Mesenteric fat pad (tissue), 1 donor: ENCODE measurements at places on chromosomes 13 and 19. TPM values are rescaled to one million over a fixed set of nuclear protein-coding genes. Genes with fewer than 3 reads are reported as not detected.

- DNase-seq: no peak
Observed at GRCh38 chr13:89227356-89227755, 1556.2 kb downstream of the SLITRK5 start.

DNA sequence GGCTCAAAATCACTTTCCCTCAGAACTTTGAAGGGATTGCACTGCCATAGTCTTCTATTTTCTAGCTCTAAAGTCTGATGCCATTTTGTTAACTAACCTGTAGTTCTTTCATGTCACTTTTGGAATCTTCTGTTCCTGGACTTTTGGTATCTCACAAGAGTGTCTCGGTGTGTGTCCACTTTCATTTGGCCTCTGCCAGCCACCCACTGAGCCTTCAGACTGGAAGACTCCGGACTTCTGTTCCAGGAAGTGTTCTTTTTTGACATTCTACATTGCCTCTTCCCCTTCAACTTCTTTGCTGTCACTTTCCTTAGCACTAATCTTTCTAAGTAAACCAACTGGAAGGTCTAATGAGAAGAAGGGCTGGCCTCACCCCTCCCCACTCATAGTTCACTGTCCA lies 25.0 kb upstream of the LAMP1 start:
- no peak for DNase-seq

DNA sequence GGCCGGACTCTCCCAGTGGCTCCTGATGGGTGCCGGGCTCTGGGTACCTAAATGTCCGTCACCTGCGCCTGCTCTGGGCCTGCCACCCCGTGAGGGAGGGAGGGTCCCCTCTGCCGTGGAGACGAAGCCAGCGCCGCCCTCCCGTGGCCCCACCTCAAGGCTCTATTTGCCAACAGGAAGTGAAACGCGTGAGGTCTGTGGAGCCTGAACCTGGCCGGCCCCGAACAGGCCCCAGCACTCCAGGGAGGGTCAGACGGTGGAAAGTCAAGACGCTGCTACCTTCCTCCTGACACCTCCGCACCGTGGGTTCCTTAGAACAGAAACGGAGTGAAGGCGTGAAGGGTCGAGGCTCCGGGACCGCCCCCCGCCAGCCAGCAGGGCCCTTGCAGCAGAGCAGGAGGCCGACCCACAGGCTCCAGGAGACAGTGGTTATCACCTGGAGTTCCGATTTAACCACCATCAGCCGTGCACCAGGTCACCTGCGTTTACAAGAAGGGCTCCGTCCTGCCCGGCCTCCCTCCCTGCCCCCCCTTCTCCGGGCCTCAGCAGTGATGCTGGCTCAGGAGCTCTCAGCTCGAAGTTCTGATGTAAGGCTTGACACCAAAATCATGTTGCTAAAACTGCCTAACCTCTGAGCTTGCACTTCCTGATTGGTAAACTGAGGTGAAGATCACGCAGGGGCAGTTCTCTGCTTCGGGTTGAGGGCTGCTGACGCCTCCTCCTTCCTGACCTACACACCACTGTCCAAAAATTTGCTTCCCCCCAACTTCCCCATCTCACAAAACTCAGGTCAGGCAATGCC lies 50.9 kb upstream of the C13orf46 start:
- DNase-seq: no peak

- DNase-seq: no peak
Observed at GRCh38 chr19:543910-544608, at the start of gene GZMM. TSS of gene GZMM (plus strand) at chr19:544053. CDS start at chr19:544072, 19 bp downstream.

DNA sequence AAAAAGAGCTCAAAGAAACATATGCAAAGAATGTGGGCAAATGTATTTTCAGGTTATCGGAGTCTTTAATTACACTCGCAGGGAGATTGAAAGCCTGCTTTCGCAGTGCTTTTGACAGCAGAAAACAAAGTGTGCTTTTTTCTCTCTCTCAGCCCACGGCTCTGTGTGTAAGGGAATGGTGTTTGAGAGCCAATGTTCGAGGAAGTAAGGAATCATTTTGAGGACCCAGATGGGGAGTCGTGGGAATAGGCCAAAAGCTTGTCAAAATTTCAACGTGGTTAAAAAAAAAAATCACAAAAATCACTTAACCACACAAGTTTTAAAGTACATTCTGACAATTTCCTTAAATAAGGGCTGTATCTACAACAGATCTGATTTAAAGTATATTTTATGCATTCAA lies 197.1 kb upstream of the IRS2 start:
- no peak for DNase-seq

GRCh38 chr19:54947381-54947780 lies at the start of gene NLRP7:
TSS of gene NLRP7 (minus strand) at chr19:54947530.
- DNase-seq: no peak

DNA sequence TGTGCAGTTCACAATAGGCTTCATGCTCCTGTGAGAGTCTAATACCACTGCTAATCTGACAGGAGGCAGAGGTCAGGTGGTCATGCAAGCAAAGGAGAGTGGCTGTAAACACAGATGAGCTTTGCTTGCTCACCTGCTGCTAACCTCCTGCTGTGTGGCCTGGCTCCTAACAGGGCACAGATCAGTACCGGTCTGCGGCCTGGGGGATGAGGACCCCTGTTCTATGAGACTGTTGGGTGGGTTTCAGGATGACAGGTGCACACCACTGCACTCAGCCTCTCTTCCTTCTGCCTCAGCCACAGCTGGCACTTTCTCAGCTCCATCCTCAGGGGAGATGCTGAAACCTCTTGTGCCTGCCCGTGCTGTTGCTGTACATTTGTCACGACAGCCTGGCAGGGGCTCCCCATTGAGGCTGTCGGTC lies 9.7 kb downstream of the CLEC4G start:
- DNase-seq: no peak

- no peak for DNase-seq
Observed at GRCh38 chr13:37383046-37383445, 215.5 kb downstream of the POSTN start.

DNA sequence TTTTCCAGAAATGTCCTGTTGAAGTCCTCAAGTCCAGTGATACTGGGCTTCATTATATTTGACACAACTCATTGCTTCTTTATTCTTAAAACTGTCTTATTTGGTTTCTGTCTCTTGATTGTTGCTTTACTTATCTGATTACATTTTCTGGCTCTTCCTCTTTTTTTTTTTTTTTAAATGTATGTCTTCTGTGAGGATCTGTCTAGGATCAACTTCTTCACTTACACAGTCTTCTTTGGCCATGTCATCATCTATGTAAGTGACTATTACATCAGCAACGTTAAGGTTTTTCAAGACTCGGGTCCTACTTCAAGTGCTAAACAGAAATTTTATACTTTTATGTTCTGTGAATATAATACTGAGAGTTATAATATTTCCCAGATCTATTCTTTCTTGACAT lies 162.1 kb downstream of the PDS5B start:
- DNase-seq: no peak

- DNase-seq: no peak
Observed at GRCh38 chr13:108734676-108735075, 105.3 kb downstream of the MYO16 start.

GRCh38 chr13:31224963-31225559 lies 25.3 kb downstream of the B3GLCT start:
- no peak for DNase-seq

DNA sequence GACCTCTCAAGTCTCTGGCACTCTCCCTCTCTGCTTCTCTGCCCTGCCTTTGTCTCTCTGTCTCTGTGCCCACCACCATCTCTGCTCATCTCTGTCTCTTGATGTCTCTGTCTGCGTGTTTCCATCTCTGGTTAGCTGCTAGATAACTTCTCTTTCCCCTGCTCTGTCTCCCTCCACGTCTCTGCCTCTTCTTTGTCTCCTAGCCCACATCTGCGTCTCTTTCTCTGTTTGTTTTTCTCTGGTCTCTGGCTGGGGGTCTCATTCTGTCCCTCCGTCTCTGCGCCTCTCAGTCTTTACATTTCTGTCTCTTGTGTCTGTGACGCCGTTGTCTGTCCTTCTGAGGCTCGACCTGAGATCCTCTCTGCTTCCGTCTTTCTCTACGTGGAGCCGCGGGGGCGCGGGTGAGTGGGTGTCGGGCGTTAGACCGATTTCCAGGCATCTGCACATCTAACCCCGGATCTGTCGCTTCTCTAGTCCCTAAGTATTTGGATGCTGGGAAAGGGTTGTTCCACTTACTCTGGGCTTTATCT lies 386 bp downstream of the GIPR start:
- no peak for DNase-seq

DNA sequence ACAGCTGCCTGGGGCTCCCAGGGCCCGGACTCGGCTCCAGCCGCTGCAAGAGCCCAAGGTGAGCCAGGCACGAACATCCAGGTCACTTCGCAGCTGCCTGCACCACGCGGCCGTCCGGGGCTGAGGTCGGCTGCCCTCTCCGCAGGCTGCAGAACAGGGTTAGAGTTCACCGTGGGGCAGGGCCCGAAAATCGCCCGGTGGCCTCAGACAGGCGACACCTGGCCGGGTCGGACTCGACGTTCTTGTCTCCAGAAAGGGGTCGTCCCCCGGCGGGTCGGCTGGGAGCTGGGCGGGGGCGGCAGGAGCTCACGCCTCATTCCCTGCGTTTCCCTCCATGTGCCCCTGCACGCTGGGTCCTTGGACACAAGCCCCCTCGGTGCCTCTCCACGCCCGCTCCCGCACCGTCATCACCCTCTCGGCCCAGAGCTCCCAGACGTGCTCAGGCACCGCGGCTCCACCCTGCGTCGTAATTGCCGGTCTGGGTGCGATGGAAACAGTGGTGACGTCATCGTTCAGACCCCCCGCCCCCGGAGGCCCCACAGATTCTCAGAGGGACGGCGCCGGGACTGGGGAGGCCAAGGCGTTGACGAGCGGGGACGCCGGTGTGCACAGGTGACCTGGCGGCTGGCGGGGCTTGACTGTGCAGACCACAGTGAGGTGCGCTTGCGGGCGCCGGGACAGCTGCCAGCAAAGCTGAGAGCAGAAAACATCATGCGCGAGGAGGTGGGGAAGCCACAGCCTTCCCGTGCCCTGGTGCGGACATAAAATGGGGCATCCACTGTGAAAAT lies 4.0 kb upstream of the GRIN3B start:
- DNase-seq: no peak

- no peak for DNase-seq
Observed at GRCh38 chr19:36771261-36772231, 1.1 kb downstream of the ZNF850 start.

GRCh38 chr19:23203841-23204344 lies 46.3 kb downstream of the ZNF724 start:
- no peak for DNase-seq

GRCh38 chr13:85709721-85710120 lies 89.5 kb downstream of the SLITRK6 start:
- no peak for DNase-seq

DNA sequence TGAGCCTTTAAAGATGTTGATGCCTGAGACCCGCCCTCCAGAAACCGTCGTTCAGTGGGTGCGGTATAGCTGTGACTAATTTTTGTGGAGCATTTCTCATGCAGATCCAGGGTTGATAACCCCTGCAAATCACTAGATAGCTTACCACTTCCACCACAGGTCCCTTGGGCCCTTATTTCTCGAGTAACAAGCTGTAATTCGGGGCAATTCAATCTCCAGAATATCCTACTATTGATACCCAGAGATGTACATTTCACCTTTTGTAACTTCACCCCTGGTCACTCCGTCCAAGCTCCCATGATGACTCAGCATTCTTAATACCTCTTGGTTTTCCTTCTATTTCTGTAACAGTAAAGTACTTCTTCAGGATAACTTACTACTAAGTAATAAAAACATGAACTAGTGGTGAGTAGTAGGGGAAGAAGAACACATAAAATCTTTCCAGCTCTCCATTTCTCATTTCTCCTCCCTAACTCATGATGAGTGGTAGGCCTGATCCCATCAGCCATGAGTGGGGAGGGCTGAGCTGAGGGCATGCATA lies 71.9 kb upstream of the UBL3 start:
- no peak for DNase-seq

DNA sequence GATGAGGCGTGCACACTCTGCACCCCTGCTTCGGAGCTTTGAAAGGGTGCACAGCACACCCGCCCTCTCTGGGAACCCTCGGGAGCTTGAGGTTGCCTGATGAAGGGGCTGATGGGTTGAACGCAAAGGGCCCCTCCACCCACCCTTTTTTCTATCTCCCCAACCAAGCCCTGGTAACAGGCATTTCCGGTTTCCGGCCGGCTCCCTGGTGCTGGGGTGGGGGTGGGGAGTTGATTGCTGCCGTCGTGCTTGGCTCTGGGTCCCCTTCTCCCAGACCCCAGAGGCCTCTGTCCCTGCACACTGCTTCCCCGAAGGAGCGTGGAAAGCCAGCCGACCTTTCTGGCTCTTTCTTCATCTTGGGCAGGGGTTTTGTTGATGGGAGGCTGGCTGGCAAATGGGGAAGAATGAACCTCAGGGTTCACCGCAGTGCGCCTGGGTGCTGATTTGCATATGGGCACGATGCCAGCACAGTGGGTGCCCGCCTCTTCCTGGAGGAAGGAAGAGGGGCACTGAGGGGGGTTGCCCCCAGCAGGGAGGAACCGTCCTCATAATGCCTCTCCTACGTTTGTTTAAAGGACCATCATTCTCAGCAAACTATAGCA lies 29.1 kb downstream of the VAV1 start:
- peak; percentile 91 for DNase-seq

DNA sequence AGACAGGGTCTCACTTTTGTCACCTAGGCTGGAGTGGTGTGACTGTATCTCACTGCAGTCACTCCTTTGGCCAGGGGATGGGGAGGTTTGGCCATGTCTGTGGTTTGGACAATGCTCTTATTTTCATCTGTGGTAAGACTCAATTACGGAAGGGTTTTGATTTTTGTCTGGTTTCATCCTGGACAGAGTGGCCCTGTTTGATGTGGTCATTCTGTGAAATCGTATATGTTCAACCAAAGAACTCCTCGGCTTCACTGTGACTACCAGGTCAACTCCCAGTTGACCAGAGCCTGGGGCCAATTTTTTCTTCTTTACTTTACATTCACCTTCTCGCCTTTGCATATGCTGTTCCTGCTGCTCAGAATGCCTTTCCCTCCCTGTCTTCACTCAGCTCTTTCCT lies 6.8 kb upstream of the CCDC124 start:
- DNase-seq: no peak

TMEM238 gene
- total RNA-seq: 0.90 TPM

PCDH17 gene
- total RNA-seq: 1.7 TPM

FFAR2 gene
- total RNA-seq: 2.4 TPM

PRR22 gene
- total RNA-seq: 1.5 TPM

SPRED3 gene
- total RNA-seq: 2.2 TPM

ZNF837 gene
- total RNA-seq: 0.48 TPM

NLRP12 gene
- total RNA-seq: 4.4 TPM

TEX29 gene
- total RNA-seq: 0.67 TPM

ELSPBP1 gene
- total RNA-seq: not detected

NOTCH3 gene
- 60.3 TPM for total RNA-seq

SIGLEC14 gene
- total RNA-seq: 12.5 TPM

PRTN3 gene
- 0.32 TPM for total RNA-seq

C13orf42 gene
- not detected for total RNA-seq

NUMBL gene
- total RNA-seq: 63.8 TPM

USF2 gene
- 110 TPM for total RNA-seq
